LNCaP clone FGC (cell line): ENCODE measurements at places on chromosomes 3 and 15.

DNA sequence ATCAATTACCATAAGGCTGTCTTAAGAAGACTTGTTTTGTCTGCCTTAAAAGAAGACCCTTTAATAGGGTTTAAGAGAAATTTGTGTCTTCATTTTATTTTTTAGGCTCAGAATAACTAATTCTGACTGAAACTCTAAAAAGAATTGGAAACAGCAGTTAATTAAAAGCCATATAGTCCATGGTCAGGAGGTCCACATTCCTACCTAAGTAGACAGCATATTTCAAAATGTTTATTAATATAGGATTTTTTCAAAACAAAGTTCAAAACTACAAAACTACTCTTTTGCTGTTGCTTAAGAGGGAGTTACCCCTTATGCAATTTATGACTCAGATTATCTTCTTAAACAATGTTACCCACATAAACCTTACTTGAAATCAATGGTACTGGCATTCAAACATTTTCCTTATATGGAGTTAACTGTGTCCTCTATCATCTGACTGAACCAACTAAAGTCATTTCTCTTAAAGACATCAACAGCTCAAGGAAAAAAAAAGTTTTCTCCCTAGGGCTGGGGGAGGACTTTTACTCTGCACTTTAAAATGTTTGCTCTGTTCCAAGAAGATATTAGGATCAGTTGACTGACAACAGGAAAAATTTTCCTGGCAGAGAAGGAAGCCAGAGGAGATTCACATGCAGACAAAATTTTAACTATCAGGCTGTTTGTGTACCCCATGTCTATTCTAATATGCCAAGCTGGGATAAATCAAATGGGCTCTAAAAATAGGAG, 56.8 kb upstream of the NANOGP8 start:
- no peak for DNase-seq

DNA sequence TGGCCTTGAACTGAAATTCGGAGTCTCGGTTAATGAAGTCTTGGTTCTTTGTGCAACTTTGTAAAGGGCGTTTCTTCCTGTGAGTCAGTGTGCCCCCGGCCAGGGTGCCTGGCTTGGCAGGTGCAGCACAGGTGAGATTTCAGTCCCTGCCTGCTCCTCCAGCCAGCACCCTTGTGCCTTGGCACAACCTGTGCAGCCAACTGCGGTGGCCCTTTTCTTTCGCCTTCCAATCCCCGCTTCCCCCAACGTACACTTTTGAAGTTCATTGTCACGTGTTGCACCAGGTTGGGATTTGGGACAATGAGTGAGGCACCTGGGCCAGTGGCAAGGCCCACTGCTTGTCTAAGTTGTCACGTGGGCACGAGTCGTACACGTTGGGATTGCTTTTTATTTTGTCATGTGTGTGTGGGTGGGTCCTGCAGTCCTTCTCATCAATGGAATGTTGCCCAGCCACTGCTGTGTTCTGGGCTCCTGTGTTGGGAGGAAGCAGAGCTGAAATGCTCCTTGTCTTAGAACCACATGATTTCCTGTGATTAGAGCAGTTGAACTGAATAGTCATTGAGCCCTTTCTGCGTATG, 242.9 kb upstream of the BHLHE40 start:
- DNase-seq: no peak

- DNase-seq: no peak
Measured at GRCh38 chr15:86919581-86919980, 839.9 kb downstream of the AGBL1 start.

GRCh38 chr3:153320585-153321128, 158.6 kb downstream of the RAP2B start:
- no peak for DNase-seq

DNA sequence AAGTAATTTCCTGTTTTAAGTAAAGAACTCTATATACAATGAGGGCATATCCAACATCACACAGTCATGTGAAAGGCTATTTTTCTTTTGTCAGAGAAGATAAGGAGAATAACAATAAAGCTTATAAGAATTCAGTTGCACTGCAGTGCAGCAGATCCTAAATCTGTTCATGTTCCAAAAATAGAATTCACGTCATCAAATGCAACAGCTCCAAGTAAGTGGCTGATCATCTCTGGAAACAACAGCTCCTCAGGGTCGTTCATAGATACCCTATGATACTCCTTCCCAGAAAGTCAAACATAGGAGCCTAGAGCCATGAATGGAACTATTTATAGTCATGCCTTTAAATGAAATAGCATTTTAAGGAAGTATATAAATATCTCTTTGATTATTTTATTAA, 100.2 kb downstream of the FMN1 start:
- no peak for DNase-seq

DNA sequence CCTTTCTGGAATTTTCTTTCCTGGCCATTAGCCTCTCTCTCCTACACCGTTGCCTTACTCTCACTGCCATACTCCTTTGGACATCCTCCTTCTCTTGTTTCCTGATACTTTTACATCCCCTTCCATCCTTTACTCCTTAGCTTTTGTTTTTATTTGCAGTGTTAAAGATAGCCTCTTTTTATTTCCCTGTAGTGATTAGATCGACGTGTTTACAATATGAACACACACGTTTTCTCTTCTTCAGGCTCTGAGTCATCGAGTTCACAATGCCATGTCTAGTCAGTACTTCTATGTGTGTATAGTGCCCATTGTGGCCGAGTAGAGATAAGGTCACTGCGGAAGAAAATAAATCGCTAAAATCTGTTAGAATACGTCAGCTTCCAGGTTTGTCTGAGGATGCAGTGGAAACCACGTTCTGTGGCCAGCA, 208.5 kb downstream of the LPP start:
- peak; percentile 95 for DNase-seq

DNA sequence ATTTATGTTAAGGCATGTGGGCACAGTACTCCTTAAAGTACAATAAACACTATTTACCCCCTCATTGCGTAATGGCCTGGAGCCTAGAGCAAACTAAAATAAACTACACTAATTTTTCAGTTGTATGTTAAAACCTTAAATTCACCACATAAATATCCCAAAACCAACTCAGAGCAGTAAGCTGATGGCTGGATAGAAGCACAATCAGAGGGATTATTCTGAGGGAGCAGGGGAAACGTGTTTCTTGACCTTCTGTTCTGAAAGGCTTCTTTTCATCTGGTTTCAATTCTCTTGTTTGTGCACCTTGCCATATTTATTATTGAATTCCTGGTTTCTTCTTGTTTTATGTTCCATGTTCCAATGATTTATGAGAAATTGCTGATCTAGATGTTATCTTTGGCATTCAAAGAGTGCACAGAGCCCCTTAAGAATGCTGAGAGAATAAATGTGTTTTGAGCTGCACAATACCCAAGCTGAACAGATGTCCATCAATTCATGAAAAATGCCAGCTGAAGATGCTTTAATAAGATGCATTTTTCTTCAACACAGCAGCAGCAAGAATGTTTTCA, 29.6 kb downstream of the RPL22L1 start:
- no peak for DNase-seq

GRCh38 chr3:123602325-123602724, 17.5 kb upstream of the HACD2 start:
- peak; percentile 96 for DNase-seq
